ENCODE measurements at places on chromosomes 3 and 15. TPM values are rescaled to one million over a fixed set of nuclear protein-coding genes. Genes with fewer than 3 reads are reported as not detected.

The CMTM8 gene
- 13.0 TPM for total RNA-seq

The FAIM gene
- 3.7 TPM for total RNA-seq

The SRGAP3 gene
- total RNA-seq, result 3.5 TPM

The LRRIQ4 gene
- total RNA-seq, result not detected

The GOLGA8J gene
- not detected for total RNA-seq

The PROK2 gene
- total RNA-seq, result 0.26 TPM

The STARD9 gene
- total RNA-seq, result 3.8 TPM

The ZKSCAN7 gene
- 1.3 TPM for total RNA-seq

Data from activated CD4-positive, alpha-beta memory T cell treated with anti-CD3 and anti-CD28 coated beads for 36 hours (primary cell).